Suprapubic skin (tissue), 4 donors: ENCODE measurements at places on chromosomes 5 and 9.

GRCh38 chr9:121893786-121894185, 199.3 kb downstream of the TTLL11 start:
- no peak overlapping the region for H3K4me3 ChIP-seq
- H3K4me1 ChIP-seq, result no peaks in the 10 kb centered on the region
- H3K27ac ChIP-seq, result no peak overlapping the region
- no peaks in the 10 kb centered on the region for H3K36me3 ChIP-seq
- no peaks in the 10 kb centered on the region for H3K27me3 ChIP-seq

GRCh38 chr9:93008457-93008856, 50.0 kb upstream of the SUSD3 start:
- H3K27ac ChIP-seq, result no peak overlapping the region
- no peaks in the 10 kb centered on the region for H3K27me3 ChIP-seq
- peaks cover 7% of the 10 kb centered on the region for H3K4me1 ChIP-seq
- no peak for DNase-seq

DNA sequence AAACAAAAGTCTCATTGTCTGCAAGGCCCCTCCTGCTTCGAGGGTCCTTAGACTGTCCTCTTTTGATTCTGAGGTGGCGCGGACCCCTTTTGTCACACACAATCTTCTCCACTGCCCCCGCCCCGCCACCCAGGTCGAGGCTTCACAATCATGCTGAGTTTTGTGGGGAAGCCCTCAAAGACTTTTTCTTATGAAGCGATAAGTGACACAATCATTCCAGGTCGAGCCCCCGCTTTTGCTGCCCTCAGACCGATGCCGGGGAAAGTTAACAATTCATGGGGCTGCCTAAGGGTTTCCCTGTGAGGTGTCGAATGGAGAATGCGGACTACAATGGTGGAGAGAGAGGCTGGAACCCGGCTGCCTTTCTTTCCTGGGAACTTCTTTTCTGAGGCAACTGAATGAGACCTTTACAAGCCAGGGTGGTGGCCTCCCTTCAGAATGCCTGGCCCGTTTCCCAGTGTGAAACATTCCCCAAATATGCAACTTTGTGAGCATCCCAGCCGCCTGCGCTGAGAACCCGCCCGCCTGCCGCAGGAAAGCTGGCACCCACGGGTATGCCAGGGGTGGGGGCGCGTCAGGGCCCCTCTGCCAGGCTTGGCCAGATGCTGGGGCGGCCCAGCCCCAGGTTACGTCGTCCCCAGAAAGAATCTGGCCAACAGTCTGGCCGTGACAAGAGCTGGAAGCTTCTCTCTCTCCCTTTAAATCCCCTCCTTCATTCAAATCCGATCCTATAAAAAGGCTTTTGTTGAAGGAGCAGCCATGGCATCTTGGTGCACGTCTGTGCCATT, 71.9 kb downstream of the MAP1B start:
- H3K36me3 ChIP-seq, result peaks cover 6% of the 10 kb centered on the region
- H3K4me1 ChIP-seq, result peaks cover 17% of the 10 kb centered on the region
- peak; percentile 87 for DNase-seq
- no peaks in the 10 kb centered on the region for H3K27me3 ChIP-seq
- peak overlapping the region; percentile 71 for H3K27ac ChIP-seq

DNA sequence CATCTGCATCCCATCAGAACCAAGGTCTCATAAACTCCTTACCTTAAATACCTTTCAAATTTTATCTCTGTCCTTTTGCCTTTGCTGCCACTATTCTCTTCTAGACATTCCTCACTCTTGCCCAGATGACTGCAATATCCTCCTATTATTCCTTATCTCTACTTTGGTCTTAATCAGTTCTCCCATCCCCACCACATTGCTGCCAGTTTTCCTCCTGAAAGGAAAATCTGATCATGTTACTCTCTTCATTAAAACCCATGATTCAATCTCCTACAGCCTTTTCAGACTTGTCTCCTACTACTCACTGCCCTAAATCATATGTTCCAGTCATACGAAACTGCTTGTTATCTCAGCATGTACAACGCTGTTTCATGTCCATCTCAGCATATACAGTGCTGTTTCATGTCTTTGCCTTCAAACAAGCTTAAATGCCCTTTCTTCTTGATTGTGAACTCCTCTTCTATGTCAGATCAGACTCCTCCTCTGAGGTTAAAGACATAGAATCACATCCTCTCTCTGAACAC, 152.6 kb upstream of the FST start:
- H3K4me1 ChIP-seq, result peaks cover 12% of the 10 kb centered on the region
- H3K36me3 ChIP-seq, result no peaks in the 10 kb centered on the region
- H3K27me3 ChIP-seq, result no peaks in the 10 kb centered on the region
- H3K27ac ChIP-seq, result no peak overlapping the region
- no peak for DNase-seq

DNA sequence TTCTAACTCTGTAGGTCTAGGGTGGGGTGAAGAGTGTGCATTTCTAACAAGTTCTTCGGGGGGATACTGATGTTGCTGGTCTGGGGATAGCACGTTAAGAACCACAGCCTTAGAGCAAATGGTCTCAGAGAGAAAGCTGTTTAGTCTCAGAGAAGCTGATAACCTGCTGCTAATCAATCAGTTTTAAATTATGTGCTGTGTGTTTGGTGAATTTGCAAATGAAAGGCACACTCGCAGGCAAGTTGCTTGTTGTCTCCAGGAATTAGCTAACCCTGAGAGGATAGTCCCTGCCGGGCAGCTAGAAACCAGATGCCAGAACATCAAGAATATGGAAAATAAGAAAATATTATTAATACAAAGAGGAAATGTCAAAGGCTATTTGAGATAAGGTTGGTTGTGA, 79.2 kb downstream of the DMRT2 start:
- H3K4me1 ChIP-seq, result no peaks in the 10 kb centered on the region
- H3K27ac ChIP-seq, result no peak overlapping the region
- DNase-seq, result no peak
- no peaks in the 10 kb centered on the region for H3K27me3 ChIP-seq

GRCh38 chr5:141491323-141492167, 2.7 kb downstream of the PCDHGC5 start:
- H3K4me1 ChIP-seq, result peaks cover 30% of the 10 kb centered on the region
- DNase-seq, result no peak
- peaks cover 4% of the 10 kb centered on the region for H3K27me3 ChIP-seq
- H3K4me3 ChIP-seq, result no peak overlapping the region

DNA sequence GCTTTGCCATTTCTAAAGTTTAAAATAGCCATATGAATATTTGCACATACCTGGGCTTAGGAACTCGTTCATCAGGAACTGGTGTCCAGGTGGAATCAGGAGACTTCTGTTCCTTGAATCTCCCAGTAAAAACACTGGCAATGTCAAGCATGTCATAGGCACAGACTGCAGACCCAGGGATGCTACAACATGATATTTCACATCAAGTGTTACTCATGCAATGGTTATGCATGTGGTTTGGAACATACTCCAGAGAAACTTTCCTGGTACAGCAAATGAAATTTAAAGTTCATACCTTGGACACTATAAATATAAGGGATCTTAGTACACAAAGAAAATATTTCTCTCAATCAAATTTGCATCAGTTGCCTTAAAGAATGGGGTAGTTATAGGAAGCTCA, 92.2 kb downstream of the SEMA6A start:
- no peak overlapping the region for H3K4me3 ChIP-seq
- H3K36me3 ChIP-seq, result peaks cover 52% of the 10 kb centered on the region
- no peak for DNase-seq
- H3K27me3 ChIP-seq, result no peaks in the 10 kb centered on the region
- no peaks in the 10 kb centered on the region for H3K4me1 ChIP-seq

GRCh38 chr5:133667217-133667616, 54.9 kb upstream of the FSTL4 start:
- H3K36me3 ChIP-seq, result no peaks in the 10 kb centered on the region
- no peak for DNase-seq
- H3K4me3 ChIP-seq, result no peak overlapping the region
- no peak overlapping the region for H3K27ac ChIP-seq
- H3K4me1 ChIP-seq, result no peaks in the 10 kb centered on the region
- H3K27me3 ChIP-seq, result no peaks in the 10 kb centered on the region

GRCh38 chr9:126611592-126612325, 2.0 kb upstream of the LMX1B start:
- peak overlapping the region; percentile 57 for H3K4me3 ChIP-seq
- DNase-seq, result no peak
- peaks cover 46% of the 10 kb centered on the region for H3K4me1 ChIP-seq
- H3K36me3 ChIP-seq, result no peaks in the 10 kb centered on the region
- no peak overlapping the region for H3K27ac ChIP-seq

DNA sequence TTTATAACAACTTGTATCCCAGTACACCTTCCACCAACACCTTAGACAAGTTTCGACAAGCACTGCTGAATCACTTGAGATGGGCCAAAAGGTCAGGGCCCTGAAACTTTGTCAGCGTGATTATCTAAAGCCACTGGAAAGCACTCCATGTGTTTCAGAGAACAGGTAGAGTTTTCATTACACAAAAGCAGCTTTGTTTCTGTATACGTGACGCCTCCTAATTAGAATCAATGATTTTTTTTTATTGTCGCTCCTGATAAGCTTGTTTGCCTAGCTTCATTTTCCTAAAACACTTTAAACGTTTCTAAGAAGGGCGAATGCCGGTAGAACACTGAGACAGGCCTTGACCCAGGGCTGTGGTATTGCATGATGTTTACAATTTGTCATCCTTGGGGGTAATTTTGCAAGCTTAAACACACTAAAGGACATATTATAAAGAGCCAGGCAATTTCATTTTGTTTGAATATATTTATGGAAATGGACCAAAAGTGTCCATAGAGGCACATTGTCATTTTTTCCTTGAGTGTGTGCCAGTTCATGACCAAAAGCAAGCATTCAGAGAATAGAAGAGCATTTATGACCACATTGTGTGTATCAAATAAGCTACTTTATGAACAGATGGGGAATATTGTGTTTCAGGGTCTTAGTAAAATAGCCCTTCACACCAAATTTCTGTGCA, 193.6 kb downstream of the GLIS3 start:
- DNase-seq, result no peak
- H3K36me3 ChIP-seq, result no peaks in the 10 kb centered on the region
- no peak overlapping the region for H3K4me3 ChIP-seq

- H3K4me1 ChIP-seq, result no peaks in the 10 kb centered on the region
- no peak overlapping the region for H3K4me3 ChIP-seq
- peaks cover 4% of the 10 kb centered on the region for H3K36me3 ChIP-seq
Measured at GRCh38 chr9:105473221-105473620, 25.4 kb downstream of the FSD1L start.

DNA sequence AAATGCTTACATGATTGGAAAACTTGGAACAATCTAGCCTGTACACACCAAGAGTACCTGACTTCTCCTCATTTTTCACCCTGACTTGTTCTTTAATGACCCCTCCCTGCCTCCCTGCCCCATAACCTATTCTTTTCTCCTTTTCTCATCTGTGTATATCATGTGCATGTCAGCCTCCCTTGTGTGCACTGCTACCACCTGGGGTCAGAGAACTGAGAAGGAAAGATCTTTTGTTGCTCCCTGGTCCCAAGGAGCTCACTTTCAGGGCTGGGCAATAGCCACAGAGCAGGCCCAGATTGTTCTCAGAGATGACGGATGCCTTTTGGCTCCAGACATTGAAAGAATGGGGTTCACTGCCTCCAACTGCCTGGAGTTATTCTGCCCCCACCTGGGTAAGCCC, 5.1 kb downstream of the MAP1B start:
- peaks cover 14% of the 10 kb centered on the region for H3K4me1 ChIP-seq
- H3K4me3 ChIP-seq, result no peak overlapping the region
- DNase-seq, result no peak
- H3K36me3 ChIP-seq, result peaks cover 6% of the 10 kb centered on the region
- H3K27me3 ChIP-seq, result peaks cover 15% of the 10 kb centered on the region

DNA sequence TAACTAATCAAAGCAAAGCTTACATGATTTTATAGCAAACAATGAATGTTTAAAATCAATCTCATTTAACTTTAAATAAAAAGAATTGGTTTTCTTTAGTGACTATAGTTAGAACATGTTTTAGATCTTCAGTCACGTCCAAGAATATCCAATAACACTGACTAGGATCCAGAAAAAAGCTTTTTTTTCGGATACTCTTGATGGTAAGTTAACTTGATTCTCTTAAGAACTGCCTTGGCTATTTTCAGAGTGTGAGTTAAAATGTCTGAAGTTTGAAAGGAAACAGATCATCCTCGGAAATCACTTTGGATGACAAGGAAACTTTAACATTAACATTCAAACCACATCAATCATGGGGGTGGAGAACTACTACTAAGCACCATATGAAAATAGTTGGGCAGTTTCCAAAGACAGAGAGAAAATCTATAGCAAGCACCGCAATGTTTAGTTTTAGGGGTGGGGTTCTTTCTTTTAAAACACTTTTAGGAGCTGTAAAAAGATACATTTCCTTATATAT, 83.7 kb upstream of the SLC27A6 start:
- DNase-seq, result no peak
- no peak overlapping the region for H3K4me3 ChIP-seq
- H3K27ac ChIP-seq, result no peak overlapping the region
- H3K36me3 ChIP-seq, result no peaks in the 10 kb centered on the region
- no peaks in the 10 kb centered on the region for H3K27me3 ChIP-seq

DNA sequence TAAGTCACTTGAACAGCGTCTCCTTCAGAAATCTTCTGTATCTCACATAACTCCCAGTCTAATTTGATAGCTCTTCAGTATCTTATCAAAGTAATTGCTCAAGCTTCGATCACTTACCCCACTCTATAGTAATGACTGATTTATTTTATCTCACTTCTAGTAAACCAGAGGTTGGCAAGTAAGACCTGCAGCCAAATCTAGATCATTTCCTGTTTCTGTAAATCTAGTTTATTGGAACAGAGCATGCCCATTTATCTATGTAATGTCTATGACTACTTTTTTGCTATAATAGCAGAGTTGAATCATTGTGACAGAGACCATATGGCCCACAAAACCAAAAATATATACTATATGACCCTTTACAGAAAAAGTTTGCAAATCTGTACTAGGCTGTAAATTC, 40.1 kb downstream of the TSSK1B start:
- DNase-seq, result no peak
- no peak overlapping the region for H3K27ac ChIP-seq
- no peaks in the 10 kb centered on the region for H3K4me1 ChIP-seq
- H3K4me3 ChIP-seq, result no peak overlapping the region
- no peaks in the 10 kb centered on the region for H3K36me3 ChIP-seq

- no peaks in the 10 kb centered on the region for H3K36me3 ChIP-seq
- DNase-seq, result no peak
- no peak overlapping the region for H3K27ac ChIP-seq
- peaks cover 20% of the 10 kb centered on the region for H3K27me3 ChIP-seq
Measured at GRCh38 chr9:36960575-36960955, 73.5 kb downstream of the PAX5 start.

- no peak overlapping the region for H3K4me3 ChIP-seq
- no peaks in the 10 kb centered on the region for H3K27me3 ChIP-seq
- H3K36me3 ChIP-seq, result peaks cover 39% of the 10 kb centered on the region
- peaks cover 8% of the 10 kb centered on the region for H3K4me1 ChIP-seq
- no peak overlapping the region for H3K27ac ChIP-seq
Measured at GRCh38 chr9:71729816-71730526, 38.3 kb downstream of the CEMIP2 start.
